Fibroblast of mammary gland (primary cell): ENCODE measurements at places on chromosomes 6 and 20.

- DNase-seq: no peak
These were observed 191.0 kb downstream of the TBXT start for GRCh38 chr6:165976684-165977083.

GRCh38 chr20:17024513-17025119 lies 202.2 kb upstream of the PCSK2 start:
- DNase-seq: no peak

DNA sequence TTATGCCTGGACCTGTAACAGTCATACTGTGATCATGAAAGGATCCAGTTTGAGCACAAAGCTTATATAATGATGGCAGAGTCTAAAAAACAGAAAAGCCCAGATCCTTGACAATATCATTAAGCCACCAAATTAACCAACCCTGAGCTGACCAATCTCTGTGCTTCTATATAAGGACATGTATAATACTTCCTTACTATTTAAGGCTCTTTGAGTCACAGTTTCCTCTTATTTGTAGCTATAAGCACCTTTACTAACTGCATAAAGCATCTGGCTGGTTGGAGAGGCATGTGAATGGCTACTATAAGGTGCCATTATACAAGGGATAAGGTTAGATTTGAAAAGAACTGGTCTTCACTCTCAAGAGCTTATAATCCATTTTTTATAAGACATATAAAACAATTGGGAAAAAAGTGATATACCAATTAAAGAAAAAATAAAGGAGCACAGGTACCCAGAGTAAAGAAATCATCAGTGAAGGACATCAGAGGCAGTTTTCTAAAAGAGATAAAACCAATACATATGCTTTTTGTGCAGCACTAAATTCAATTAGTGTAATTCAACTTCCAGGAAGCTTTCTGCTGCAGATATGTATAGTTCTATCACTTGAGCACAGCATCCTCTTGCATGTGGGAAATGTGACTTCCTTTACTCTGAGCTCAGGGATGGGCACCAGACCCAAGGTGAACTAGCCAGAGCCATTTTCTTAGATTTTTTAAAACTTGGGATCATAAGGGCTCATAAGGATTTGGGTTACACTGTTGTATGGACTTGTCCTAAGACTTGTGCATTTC lies 121.0 kb downstream of the BTBD9 start:
- no peak for DNase-seq

GRCh38 chr20:8587810-8588209 lies 455.7 kb downstream of the PLCB1 start:
- no peak for DNase-seq

GRCh38 chr6:21143645-21144044 lies 449.9 kb upstream of the SOX4 start:
- DNase-seq: no peak

DNA sequence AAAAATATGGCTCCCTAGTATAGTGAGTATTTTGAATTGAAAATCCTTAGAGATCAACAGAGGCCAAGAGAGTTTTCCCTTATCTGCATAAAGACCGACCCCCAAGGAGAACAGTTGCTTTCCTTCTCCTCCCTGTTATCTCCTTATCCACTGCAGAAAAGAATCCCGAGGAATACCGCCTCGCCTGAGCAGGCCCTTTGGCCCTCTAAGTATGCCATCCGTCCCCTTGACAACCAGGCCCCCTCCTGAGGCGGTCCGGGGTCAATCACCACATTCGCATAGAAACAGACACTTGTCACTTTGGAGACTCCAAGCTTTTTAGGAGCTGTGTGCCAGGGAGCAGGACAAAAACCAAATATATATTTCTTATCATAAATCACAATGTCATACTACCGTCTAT lies 15.9 kb upstream of the GGTLC1 start:
- no peak for DNase-seq

GRCh38 chr6:25173246-25173645 lies 105.9 kb upstream of the CARMIL1 start:
- DNase-seq: no peak

- DNase-seq: no peak
These were observed 45.6 kb downstream of the APCDD1L start for GRCh38 chr20:58469616-58470015.

DNA sequence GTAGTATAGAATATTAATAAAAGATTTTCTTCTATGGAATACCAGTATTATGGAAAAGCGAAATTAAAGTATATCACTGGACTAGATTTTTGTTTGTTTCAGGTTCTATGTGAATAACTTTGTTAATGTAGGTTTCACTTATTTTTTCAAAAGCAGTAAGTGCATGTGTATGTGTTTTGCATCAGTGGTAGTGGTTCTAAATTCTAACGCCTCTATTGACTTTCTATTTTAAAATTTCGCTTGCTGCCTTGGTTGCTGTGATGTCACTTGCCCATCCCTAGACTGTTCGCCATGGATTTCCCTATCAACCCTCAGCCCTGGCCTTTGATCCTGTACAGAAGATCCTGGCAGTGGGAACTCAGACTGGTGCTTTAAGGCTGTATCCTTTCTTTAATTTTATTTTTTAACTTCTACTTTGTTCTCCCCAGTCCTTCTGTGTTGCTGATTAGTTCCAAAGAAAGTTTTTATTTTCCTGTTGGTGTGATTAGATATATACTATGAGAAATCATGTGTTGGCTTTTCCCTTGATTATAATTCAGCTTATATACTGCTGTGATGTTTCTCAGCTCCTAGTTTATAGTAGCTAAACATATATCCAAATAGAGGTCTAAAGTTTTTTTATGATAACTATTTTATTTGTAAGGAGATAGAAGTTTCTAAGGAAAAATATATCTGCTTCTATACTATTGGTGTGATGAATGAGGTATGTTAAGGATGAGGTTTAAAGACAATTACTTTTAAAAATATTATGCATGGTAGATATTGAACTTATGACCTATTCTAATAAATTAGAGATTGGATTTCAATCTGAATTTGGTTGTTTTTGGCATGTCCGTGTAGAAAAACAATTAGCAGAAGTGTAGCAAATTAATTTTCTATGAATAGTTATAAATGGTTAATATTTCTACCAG lies 1.7 kb downstream of the STXBP5 start:
- DNase-seq: peak; percentile 78

- peak; percentile 28 for DNase-seq
These were observed 21.4 kb downstream of the BCAS1 start for GRCh38 chr20:54048891-54049545.

- peak; percentile 42 for DNase-seq
These were observed 43.9 kb downstream of the PLCB4 start for GRCh38 chr20:9112541-9113515.

- no peak for DNase-seq
These were observed 54.1 kb upstream of the PDE7B start for GRCh38 chr6:135797361-135797760.

DNA sequence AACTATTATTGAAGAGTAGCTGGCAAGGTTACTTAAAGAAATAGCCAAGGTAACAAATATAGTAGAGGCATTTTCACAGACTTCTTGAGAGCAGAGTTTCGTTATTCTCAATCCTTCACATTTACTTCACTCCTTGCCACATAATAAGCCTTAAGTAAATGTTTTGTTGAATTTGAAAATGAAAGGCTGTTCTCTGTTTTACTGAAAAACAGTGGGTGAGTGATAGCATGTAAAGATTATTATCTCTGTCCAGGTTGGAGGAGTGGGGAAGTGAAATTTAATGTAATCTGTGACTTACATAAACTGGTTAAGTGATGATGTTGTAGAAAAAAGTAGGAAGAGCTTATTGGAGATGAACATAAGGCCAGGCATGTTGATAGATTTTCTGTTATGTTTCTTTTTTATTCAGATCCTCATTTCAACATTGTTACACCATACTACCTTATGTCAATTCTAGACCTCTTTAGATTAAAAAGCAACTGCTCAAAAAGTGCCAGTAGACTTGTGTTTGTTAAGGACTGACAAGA lies 55.0 kb downstream of the QKI start:
- DNase-seq: no peak

DNA sequence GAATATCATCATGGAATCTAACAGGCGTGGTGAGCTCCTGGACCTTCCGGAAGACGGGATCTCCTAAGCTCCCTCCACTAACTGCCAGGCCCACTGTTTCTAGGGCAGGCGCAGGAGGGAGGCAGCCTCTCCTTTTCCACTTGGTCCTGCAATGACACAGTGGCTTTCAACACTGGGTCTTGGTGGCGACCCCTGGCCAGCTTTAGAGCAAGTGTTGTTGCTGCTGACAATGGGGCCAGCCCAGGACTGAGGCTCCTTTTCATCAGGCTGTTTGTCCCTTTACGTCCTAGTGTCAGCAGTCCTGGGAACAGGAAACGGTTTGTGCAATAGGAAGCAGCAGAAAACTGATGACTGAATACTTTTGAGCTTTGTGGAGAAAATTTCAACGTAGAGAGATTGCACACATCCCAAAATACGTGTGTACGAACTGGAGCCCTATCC lies 9.7 kb upstream of the QKI start:
- peak; percentile 59 for DNase-seq

DNA sequence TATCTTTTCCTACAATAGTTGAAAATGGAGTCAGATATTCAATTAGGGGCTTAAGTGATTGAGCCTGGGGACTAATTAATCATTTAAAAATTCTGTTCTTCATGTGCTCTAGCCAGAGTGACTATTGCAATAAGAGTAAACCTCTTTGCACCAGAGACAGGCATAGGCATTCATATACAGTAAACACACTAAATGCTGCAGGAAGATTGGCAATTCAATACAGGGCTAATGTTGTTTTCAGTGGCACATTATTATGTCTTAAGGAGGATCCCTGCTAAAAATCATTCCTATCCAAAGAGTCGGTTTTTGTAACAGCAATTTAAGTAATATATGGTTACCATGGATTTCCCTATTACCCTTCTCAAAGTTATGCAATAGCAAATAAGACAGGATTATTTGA lies 1.2 kb downstream of the PDE7B start:
- DNase-seq: peak; percentile 35

GRCh38 chr20:42484790-42485375 lies 704.8 kb downstream of the PTPRT start:
- DNase-seq: no peak

GRCh38 chr20:32672982-32673851 lies 524 bp downstream of the C20orf203 start:
- DNase-seq: no peak

GRCh38 chr6:38103921-38104320 lies 284.4 kb downstream of the ZFAND3 start:
- no peak for DNase-seq

DNA sequence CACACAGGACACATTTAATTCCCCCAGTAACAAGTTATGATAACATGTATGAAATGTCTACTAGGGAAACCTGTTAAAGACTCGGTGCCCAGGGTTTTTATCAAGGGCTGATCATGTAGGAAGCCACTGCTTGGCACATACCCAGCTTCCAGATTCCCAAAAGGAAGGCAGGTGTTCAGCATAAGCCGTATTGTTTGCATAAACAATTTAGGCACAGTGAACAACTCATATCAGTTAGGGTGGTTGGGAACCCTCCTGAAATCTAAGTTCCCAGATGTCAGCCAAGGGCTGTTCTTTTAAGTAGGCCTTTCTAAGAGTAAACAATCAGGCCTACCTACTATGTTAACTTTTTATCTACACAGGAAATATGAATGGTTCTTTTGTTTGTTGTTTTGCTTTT lies 74.1 kb downstream of the ASXL1 start:
- DNase-seq: no peak

- no peak for DNase-seq
These were observed 30.6 kb upstream of the HLA-DQB1 start for GRCh38 chr6:32697031-32697430.

GRCh38 chr6:44470115-44470464 lies 82.6 kb downstream of the CDC5L start:
- DNase-seq: no peak

- DNase-seq: no peak
These were observed 65.8 kb upstream of the SNRPB2 start for GRCh38 chr20:16664020-16664419.

DNA sequence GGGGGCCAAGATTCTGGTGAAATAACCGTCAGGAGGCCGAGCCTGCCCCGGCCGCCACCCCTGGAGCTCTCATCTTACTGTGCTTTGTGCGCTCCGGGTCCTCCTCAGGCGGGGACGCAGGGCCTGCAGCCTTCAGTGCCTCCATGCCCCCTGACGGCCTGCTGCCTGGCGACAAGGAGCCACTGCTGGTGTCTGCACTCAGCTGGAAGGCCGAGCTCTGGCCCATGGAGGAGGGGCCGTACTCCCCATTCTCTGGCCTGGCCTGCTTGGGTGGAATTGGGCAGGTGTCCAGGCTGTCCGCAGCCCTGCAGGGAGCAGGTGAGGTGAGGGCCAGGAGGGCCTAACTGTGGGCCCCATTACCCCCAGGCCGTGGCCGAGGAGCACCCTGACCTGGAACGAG lies 5.3 kb downstream of the ZNF512B start:
- DNase-seq: no peak

GRCh38 chr6:50952092-50952907 lies 133.6 kb downstream of the TFAP2B start:
- DNase-seq: peak; percentile 1

GRCh38 chr6:136094812-136095211 lies 155.3 kb downstream of the MTFR2 start:
- no peak for DNase-seq

DNA sequence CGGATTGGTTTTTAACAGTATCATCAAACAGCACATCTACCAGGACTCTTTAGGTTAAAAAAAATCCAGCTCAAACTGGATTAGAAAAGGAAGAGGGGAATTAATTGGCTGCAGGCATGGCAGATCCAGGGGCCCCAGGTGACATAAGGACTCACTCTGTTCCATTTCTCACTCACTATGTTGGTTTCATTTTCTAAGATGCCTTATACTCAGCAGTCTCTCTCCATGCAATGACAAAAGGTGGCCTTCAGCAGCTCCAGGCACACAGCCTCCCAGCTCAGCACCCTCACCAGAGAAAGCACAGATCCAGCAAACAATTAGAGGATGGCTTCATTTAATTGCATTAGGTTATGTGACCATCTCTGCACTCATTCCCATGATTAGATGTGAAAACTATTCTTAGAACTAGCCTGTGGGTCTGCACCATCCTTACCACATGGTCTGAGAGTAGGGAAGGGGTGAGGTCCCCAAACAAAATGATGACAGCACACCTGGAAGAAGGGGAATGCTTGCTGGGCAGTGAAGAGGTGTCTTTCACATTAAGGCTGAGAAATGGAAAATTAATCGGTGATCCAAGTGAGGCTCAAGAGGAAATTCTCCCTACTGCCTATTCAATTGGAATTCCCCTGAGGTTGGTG lies 243.1 kb downstream of the CDH26 start:
- no peak for DNase-seq

GRCh38 chr20:7656687-7657467 lies 283.4 kb downstream of the HAO1 start:
- no peak for DNase-seq

GRCh38 chr6:98844244-98845210 lies 10.2 kb downstream of the POU3F2 start:
- DNase-seq: no peak

GRCh38 chr6:78538002-78538401 lies 329.3 kb upstream of the IRAK1BP1 start:
- peak; percentile 18 for DNase-seq

DNA sequence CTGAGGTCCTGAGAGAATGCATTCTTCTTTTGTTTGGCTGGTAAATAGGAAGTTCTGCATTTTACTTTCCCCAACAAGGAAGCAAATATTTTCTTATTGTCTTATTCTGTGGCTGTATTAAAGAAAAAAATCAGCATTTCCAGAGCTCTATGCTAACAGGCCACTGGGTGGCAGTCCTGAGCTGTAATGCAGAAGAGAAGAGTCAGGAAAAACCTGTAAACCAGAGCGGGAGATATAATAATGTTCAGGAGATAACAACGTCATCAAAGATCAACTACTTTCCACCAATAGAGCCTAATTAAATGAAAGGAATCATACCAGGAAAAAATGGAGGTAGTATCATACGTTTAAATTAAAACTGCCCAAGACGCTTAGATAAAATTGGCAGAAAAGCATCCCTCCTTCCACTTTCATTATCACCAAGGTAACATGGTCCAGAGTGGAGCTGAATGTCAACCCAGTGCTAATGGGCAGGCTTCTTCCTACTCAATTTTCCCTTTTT lies 55.6 kb upstream of the CARMIL1 start:
- peak; percentile 80 for DNase-seq
